RWPE2 (cell line): ENCODE measurements at places on chromosomes 2 and 18.

DNA sequence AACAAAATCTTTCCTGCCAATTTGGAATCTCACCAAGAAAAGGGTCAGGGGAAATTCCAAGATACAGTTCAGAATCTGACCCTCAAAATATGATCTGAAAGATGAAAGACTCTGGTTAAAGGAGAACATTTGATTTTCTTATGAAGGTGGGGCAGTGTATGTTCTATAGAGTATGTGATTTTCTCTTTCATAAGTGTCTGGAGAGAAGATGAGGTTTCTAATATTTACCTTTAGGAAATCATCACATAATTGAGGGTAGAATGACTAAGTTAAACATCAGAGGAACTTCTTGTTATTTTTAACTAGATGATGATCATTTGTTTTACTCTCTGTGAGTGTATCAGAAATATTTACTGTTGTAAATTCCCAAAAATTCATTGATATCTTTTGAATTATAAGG is 27.8 kb upstream of the MBOAT2 start:
- no peak for DNase-seq

GRCh38 chr18:62883937-62884735 is 168.8 kb downstream of the PHLPP1 start:
- DNase-seq = no peak

DNA sequence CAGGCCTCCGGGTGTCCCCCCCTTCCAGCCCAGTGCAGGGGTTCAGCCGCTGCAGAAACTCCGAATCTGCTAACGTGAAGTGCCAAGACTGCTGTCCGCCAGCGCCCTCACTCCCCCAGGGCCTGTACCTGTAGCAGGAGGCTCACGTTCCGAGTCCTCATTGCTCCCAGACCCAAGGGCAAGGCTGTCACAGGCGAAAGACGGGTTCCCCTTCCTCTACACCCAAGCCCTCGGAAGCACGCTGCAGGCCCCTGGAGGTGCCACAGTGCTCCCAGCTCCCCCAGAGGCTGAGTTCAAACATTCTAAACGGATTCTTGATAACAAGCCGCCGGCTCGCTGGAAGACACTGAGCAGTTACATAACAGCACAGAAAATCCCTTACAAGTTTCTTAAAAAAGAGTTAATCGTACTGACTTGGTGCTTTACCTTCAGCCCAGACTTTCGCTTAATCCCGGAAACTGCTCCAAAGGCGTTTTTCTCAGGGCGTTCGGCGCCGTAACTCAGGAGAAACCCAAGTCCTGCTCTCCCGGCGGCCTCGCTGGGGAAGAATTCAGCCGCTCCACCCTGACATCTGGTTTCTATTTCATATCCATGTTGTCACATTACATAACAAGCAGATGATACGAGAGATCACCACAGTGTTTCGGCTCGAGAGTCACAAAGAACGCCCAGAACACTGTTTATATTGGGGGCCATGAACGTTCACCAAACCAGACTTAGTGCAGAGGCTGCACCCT is 92.0 kb downstream of the HDAC4 start:
- DNase-seq = peak; percentile 54

DNA sequence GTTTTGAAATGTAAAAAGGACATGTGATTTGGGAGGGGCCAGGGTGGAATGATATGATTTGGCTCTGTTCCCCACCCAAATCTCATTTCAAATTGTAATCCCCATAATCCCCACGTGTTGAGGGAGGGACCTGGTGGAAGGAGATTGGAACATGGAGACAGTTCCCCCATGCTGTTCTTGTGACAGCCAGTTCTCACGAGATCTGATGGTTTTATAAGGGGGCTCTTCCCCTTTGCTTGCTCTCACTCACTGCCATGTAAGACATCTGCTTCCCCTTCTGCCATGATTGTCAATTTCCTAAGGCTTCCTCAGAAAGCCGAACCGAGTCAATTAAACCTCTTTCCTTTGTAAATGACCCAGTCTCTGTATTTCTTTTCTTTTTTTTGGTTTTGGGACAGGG is 39.2 kb downstream of the FECH start:
- DNase-seq = no peak
